ENCODE measurements at places on chromosomes 7 and 10.

DNA sequence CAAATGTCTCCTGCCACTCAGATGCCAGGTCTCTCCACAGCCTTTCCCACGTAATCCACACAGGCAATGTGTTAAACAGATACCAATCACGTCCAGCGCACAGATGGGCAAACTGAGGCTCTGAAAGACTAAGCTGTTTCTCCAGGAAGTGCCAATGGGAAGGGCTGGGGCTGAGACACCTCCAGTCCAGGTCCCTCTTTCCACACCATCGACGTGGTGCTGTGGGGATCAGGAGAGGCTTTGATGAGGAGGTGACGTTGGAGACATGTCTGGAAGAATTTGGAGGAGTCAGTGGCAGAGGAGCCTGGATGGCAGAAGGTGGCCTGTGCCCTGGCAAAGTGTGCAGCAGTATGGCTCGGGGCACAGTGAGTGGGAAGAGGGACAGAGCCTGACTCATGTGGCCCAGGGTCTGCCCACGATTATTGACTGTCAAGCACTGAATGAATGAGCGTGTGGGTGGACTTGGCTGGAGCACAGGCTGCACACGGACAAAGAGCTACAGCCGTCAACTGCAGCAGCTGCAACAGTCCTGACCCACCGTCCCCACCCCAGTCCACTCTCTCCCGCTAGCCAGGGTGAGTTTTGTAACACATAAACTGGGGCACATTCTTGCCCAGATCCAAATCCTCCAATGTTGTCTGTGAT lies 40.8 kb upstream of the HSPA12A start:
- no peak for DNase-seq

GRCh38 chr10:34653530-34653929 lies 161.6 kb downstream of the PARD3 start:
- DNase-seq: no peak

DNA sequence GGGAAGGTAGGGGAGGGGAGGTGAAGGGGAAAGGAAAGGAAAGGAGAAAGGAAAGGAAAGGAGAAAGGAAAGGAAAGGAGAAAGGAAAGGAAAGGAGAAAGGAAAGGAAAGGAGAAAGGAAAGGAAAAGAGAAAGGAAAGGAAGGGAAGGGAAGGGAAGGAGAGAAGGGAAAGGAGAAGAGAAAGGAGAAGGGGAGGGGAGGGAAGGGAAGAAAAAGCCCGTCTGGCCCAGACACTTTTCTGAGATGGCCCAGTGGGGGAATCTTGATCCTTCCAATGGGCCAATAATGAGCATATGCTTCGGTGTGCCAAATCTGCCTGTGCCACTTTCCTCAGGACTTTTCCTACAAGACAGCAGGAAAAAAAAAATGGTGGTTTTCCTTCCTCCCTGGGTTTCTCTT lies 64.5 kb downstream of the CH25H start:
- DNase-seq: no peak

DNA sequence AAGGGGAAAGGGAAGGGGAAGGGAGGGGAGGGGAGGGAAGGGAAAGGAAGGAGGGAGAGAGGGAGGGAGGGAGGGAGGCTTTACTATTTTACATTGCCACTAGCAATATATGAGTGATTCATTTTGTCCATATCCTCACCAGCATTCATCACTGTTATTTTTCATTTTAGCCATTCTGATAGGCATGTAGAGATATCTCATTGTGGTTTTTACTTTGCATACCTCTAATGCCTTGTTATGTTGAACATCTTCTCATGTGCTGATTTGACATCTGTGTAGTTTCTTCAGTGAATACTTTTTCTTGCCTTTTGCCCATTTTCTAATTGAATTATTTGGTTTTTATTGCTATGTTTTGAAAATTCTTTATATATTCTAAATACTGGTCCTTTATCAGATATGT lies 52.7 kb downstream of the GCC1 start:
- DNase-seq: no peak

DNA sequence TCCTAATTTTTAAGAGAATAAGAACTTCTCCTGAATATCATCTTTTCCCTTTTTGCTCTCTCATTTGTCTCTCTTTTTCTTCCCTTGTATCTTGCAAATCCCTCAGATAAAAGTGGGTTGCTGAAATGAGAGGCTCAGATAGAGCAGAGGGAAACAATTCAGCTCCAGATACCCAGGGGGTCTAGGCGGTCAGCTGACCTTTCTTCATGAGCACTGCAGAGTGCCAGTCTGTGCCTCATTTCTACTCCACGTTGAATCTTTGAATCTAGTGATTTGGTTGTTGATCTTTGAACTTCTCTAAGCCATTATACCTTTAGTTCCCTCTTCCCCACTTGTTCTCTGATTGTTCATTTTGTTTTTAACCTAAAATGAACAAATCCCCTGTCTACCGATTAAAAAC lies 572.6 kb downstream of the PTPRN2 start:
- no peak for DNase-seq

DNA sequence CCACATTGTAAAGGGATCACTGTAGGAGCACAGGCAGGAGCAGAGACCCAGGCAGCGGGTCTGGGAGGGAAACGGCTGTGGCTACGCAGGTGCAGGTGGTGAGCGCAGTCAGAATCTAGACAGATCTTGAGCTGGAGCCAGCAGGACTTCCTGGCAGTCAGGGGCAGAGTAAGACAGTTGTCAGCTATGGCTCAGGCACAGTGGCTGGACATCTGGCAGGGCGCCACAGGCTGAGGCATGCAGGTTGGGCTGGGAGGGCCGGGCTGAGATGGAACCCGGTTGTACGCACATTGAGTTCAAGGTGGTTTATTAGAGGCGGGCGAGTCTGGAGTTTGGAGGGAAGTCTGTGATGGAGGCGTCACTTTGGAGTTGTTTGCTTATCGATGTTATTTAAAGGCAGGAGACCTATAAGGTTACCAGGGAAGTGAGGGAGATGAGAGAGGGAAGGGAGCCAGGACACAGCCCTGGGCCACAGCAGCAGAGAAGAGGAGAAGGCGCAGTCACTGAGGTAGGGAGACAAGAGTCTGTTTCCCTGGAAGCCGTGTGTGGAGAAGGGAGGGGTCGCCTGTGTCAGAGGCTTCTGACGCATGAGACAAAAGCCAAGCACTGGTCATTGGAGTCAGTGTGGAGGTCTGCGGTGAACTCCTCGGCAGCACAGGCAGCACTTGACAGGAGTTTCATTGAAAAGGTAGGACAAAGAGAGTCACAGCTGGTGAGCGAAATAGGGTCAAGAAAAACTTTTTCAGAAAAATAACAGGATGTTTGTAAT lies 73.8 kb downstream of the LANCL2 start:
- DNase-seq: no peak

DNA sequence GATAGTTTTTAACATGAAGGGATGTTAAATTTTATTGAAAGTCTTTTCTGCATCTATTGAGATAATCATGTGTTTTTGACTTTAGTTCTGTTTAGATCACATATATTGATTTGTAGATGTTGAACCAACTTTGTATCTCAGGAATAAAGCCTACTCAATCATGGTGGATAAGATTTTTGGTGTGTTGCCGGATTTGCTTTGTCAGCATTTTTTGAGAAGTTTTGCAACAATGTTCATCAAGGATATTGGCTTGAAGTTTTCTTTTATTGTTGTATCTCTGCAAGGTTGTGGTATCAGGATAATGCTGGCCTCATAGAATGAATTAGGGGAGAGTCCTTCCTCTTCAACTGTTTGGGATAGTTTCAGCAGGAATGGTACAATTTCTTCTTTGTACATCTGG lies 9.3 kb upstream of the PPP1R3A start:
- DNase-seq: no peak

DNA sequence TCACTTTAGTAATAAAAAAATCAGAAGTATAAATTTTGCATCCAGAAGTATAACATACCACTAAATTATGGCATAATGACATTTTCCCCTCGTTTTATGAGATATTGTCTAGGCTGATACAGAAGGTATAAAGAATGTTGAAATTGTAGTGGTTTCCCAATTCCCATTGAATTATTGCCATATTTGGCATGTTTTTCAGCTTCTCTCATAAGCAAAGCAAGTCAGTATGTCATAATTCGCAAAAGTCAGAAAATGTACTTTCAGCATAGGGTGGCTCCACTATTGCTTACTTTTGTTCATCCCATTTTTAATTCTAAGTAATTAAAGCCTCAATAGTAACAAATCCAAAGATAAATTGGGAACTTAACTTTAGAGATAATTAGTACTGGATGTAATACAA lies 19.7 kb upstream of the PTPRZ1 start:
- DNase-seq: no peak

GRCh38 chr7:157713591-157713990 lies 376.8 kb downstream of the DNAJB6 start:
- DNase-seq: no peak

DNA sequence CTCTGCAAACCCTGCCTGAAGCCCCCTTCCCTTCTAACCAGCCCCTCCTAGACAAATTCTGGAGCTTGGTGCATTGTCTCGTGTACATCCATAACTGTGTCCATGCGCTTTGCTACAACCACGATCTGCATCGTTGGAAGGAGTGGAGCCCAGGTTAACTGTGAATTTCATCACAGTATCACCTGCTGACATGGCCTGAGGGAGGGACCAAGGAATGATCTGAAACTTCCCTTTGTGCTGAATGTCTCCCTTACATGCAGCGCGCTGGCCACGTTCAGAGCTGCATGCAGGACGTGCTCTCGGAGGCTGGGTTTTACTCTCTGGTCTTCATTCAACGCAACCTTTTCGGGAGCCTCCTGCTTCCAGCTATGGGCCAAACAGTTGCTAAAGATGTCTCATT lies 222.3 kb downstream of the CUX1 start:
- no peak for DNase-seq

GRCh38 chr10:16776896-16777295 lies 40.3 kb downstream of the RSU1 start:
- DNase-seq: no peak

DNA sequence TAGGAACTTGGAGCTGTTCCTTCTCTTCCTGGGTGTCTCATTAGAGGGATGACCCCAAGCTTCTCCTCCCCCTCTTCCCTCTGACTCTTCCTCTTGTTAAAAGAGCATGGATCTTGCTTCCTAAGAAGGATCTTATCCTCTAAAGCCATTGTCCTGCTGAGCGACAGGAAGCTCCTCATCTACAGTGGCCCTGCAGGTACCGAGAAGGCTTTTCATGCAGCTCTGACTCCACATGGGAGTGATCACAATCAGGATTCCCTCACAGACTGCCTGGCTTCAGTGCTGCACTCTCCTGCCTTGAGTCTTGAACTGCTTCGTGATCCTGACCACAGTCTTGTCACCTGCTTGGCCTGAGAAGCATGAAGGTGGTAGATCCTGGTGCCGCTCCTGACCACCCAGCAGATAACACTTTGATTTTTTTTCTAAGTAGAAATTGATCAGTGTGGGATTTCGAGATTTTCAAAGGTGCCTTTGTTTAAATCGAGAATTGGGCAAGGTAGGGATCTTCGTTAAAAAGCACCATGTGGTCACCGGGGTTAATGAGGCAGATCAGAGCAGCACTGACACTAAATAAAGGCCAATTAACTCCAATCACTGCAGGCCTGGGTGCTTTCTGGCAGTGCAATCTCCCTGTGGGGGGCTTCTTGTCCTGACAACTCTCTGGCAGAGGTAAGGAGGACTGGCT lies 376.4 kb downstream of the NRG3 start:
- DNase-seq: no peak

- no peak for DNase-seq
Observed at GRCh38 chr10:76581506-76582256, 1055.9 kb downstream of the KCNMA1 start.

DNA sequence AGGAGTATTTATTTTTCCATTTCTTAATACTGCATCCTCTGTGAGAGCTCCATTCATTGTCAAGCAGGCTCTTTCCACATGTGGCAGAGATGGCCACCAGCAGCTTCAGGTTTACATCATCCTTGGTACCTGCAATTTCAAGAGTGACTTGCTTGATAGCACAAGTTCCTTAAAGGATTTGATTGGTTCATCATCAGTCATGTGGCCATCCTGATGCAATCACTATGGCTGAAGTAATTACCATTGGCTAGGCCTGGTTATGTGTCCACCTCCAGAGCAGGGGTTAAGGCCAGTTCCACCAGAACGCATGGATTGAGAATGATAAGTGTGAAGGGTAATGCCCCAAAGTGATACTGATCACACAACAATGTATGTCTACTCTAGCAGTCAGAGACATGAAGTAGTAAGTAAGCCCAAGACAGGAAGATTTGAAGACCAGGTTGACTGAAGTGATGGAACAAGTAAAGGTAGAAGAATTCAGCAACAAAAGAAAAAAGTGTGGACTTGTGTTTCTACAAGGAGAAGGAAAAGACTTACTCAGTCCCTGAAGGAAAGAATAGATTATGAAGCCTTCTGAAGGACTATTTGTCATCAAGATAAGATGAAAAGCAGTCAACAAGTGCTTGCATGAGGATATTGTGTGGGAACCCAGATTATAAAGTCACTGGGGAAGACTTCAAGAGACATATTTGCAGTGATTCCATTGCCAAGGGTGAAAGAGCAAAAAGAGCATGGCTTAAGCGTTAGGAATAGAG lies 26.4 kb upstream of the PRKAR2B start:
- no peak for DNase-seq

DNA sequence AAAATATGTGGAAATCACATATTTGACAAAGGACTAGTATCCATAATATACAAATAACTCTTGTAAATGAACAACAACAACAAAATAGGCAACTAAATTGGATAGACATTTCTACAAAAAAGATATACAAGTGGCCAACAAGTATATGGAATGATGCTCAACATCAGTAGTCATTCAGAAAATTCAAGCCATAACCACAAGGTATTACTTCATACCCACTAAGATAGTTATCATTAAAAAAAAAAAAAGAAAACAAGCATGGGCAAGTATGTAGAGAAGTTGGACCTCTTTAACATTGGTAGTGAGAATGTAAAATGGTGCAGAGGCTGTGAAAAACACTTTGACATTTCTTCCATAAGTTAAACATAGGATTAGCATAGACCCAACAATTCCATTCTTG lies 80.8 kb downstream of the CYP26A1 start:
- DNase-seq: no peak

DNA sequence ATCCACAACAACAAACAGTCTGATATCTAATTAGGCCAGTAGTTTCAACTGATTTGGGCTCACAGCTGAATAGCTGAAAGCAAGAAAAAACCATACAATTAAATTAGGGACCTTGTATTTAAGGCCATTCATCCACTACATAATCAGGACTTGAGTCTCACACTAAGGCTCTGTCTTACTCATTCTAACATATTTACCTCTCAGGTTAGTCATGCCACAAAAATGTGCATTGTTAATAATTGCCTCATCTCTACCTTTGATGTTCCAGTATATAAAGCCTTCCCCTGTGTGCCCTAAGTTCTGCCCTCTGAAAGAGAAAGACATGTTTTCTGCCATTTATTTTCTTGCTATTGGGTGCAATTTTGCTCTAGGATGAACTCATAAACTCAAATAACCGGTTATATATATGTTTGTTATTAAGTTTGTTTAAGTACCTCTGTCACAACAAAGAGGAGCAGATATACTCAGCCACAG lies 5.3 kb upstream of the C1GALT1 start:
- no peak for DNase-seq

- no peak for DNase-seq
Observed at GRCh38 chr7:154843670-154844237, 159.2 kb downstream of the PAXIP1 start.

DNA sequence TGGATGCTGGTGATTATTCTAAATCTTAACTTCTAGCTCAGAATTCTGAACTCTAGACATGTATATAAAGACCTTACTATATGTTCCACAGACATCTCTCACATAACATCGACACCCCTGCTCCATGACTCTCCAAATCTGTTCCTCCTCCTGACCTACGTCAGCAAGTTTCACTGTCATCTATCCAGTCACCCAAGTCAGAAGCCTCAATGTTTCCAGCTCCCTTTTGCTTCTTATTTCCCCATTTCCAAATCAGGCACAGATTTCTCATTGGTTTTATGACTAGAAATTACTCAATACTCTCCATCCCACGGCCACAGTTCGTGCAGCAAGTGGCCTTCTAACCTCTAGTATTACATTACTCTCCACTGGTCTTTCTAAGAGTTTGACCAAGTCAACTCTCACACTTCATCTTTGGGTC lies 28.5 kb downstream of the EPC1 start:
- no peak for DNase-seq
